Activated CD4-positive, alpha-beta T cell treated with anti-CD3 and anti-CD28 coated beads, Interleukin-2, amount 10 ng/mL, durations not matched to agents 24 days and 14 days (primary cell): ENCODE measurements at places on chromosomes 16 and 17. TPM values are rescaled to one million over a fixed set of nuclear protein-coding genes. Genes with fewer than 3 reads are reported as not detected.

The TBC1D3L gene
- 16.8 and 17.6 TPM in 2 replicates for total RNA-seq

The TEKT5 gene
- not detected in 2 replicates for total RNA-seq

The SLC9A5 gene
- 5.3 TPM in 2 replicates for total RNA-seq

The CSH2 gene
- not detected in 2 replicates for total RNA-seq

The NPIPA7 gene
- 7.5 and 8.0 TPM in 2 replicates for total RNA-seq

The PRAC2 gene
- total RNA-seq, result not detected in 2 replicates

The ANKFN1 gene
- total RNA-seq, result not detected in 2 replicates

The RTN4RL1 gene
- 1.1 and 1.2 TPM in 2 replicates for total RNA-seq

The THAP11 gene
- total RNA-seq, result 46.4 and 48.7 TPM in 2 replicates

- DNase-seq, result no peak
Observed at GRCh38 chr16:77592021-77592420, 130.3 kb upstream of the NUDT7 start.

GRCh38 chr16:67822511-67822910 is 15.8 kb downstream of the TSNAXIP1 start:
- no peak for DNase-seq

DNA sequence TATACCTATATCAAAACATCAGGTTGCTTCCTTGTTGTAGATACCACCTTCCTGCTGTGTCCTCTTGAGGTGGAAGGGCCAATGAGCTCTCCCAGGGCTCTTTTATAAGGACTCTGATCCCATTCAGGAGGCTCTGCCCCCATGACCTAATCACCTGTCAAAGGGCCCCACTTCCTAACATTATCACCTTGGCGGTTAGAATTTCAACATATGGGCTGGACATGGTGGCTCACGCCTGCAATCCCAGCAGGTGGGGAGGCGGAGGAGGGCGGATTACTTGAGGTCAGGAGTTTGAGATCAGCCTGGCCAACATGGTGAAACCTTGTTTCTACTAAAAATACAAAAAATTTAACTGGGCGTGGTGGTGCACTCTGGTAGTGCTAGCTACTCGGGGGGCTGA is 86.4 kb downstream of the HAPSTR1 start:
- DNase-seq, result no peak

GRCh38 chr17:78172249-78173051 is 4.1 kb downstream of the SYNGR2 start:
- DNase-seq, result peak; percentile 67

DNA sequence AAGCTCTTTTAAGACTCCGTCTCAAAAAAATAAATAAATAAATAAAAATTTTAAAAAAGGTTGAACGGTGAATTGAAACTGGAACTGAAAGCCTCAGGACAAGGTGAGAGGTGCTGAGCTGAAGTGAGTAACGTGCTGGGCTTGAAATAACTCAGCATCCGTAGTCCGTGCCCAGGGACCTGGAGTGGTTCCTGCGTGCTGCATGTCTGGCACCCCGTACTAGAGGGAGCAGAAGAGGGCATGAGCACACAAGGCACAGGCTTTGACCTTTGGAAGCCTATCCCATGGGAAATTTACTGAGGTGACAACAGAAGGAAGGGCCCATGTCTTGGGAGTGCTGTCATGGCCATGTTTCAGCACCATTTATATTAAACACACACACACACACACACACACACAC is 4.5 kb upstream of the MEIOB start:
- DNase-seq, result no peak

- no peak for DNase-seq
Observed at GRCh38 chr16:66485376-66485775, 58.3 kb downstream of the BEAN1 start.

DNA sequence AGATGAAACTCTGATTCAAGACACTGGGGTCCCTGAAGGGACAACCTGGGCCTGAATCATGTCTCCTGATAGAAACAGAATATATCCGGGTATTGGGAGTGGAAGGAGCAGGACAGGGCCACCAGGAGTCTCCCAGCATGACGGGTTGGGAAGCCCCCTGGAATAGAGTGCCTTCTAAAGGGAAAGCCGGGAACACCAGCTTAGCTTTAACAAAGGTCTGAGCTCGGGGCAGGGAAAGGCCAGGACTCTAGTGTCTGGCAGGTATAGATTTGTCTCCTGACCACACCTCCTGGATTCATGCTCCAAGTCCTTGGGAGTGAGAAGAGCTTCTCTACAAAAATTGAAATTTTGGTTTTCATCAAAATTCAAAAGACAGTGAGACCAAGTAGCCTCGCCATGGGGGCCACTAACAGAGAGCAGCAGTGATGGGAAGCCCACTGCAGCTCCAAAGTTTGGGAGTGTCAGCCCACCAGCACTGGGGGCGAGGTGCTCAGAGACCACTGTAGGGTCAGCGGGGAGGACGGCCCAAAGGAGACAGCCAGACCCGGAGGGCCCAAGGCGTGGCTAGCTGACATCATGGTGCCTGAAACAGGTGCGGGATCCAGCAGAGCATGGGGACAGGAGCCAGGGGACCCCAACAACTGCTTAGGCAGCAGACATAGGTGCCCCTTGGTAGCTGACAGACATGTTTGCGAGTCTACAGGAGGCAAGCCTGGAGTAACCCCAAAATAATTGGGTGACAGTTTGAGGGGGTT is 81.0 kb downstream of the C16orf78 start:
- no peak for DNase-seq

GRCh38 chr17:82544431-82545070 is 25.0 kb downstream of the FOXK2 start:
- no peak for DNase-seq

DNA sequence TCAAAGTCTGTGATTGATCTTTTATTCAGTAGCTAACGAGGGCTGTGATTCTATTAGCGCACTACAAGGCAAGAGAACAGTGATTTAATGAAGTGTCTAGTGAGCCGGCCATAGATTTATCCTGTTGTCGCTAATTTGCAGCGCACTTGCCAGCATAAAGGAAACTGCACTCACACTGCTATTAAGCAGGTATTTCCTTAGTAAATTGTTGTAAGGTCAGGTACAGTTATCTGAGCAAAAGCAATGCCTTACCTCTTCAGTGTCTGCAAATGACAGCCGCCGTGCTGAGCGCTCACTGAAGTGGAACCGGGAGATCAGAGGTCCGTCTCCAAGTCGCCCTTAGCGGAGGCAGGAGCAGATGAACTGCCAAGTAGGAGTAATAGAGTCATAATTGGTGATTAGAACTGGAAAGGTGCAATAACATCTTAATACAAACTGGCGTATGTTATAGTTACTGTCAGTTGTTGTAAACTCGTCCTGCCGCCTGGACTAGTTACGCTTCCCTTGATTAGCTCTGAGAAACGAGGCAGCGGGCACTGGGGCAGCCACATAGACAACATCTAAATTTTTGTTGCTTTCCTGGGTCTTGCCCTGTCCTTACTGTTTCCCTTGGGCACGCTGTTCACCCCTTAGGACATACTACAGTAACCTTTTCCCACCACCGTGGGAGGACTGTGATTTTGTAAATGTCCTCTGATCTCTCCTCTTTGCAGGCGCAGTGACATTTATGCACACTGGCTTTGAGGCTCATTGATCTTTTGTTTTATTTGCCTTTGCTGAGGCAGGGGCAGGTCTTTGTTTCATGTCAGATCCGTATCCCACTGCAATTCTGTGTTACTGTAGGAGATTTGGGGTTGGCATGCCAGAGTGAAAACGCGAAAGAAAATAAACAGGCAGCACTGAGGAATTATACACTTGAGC is 363.1 kb downstream of the WWOX start:
- DNase-seq, result no peak

GRCh38 chr17:68511254-68511670 is 968 bp upstream of the PRKAR1A start:
- DNase-seq, result no peak

GRCh38 chr16:30351001-30351441 is 4.1 kb downstream of the CD2BP2 start:
- no peak for DNase-seq

DNA sequence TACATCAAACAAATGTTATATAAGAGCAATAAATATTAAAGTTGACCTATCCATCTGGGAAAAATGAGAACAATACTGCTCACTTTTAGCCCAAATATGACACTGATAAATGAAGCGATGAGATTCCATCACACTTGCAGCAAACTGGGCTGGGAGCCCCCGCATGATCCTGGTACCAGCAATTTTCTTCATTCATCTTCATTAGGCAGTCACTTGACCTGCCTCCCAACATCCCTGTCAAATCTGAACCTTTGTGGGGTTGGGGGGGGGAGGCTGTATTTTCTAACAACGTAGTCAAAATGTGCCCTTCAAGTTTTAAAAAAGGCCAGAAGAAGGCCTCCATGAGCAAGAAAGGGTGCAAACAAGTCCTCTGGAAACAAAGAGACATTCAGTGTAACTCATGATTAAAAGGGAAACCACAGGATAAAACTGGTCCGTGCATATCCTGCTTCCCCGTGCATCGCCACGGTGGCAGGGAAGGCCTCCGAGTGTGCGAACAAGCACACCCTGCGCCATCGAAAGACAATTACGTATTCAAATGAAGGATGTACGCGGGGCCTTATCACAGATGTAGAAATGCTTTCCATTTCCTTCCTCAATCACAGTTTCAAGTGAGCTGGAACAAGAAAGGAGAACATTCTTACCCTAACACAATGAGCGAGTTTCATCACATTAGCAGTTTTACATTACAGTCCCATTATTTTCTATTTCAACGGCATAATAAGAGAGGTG is 48.4 kb downstream of the TOX3 start:
- DNase-seq, result no peak

DNA sequence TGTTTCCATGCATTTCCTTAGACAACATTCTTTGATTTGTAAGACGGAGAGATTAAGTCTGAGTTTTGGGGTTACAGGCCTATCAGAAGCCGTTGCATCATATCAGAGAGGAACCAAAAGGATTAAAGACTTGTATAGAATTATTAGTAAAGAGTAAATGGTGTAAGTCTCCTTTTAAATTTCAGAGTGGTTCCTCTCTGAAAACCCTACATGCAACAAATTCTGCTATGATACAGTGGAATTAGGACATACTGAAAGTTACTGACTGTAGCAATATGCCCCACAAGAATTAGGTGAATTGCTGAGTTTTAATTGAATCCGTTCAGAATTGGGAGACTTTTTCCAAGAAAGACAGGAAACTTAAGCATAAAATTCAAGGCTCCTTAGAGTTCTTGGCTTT is 221.6 kb downstream of the FTO start:
- no peak for DNase-seq

GRCh38 chr17:1173432-1174262 is 6.1 kb downstream of the ABR start:
- DNase-seq, result no peak

GRCh38 chr16:83023640-83024039 is 396.9 kb downstream of the CDH13 start:
- no peak for DNase-seq

DNA sequence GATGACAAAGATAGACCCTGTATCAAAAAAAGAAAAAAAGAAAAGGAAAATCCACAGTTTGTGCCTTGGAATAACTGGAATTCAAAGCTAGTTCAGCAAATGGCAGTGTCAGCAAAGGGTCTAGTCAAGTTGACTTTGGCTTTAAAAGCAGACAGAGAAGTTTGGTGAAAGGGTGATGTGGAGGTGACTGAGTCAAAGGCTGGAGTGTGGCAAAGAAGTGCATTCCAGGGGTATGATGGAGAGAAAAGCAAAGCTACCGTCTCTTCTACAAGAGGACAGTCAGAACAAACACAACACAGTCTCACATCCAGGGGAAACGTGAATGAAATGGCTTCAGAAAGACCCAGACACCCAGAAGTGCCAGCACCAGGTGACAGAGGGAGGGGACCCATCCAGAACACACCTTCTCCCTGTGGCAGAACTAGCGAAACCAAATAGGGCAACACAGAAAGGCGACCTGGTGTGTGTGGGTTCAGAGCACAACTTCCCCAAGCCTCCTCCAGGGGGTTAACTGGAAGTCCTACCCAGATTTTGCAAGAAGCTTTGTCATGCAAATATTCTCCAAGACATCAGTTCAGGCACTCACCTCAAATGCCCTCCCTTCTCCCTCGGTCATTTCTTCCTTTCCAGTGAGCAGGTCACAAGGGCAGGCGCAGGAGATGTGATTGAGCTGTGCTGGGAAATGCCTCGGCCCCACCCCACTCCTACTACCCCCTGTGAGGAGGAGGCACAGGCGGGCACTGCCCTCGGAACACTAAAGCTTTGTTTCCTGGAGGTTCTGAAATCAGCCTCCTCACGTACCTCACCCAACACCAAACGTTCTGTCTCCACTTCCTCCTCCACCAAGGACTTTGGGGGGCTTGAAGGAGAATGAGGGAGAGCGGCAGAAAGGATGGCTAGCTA is 481.9 kb downstream of the SOX9 start:
- DNase-seq, result no peak

DNA sequence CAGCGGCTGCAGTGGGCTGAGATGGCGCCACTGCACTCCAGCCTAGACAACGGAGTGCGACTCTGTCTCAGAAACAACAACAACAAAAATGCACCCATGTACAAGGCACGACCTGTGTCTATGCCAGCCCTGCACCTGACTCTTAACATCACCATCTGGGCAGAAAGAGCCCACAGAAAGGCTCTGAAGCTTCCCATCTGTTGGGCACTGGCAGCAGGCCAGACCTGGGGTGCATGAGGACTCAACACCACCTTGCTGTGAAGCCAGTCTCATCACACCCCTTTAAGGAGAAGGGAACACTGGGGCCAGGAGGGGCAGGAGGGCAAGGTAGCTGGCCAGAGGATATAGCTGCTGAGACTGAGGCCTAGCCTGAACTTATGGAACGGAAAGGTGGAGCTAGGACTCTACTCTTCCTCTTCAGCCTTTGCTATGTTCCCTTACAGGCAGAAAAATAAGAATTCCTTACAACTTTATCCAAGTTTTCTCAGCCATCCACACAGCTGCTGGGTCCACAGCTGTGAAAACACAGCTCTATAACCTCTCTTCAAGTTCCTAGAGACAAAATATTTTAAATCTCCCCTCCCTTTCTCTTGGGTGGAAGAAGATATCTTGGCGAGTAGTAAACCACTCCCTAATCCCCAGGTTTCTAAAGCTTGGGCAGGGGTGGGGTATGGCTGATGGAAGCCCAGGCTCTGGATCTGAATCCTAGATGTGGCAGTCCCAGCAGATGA is 2.8 kb downstream of the ELOB start:
- DNase-seq, result no peak

DNA sequence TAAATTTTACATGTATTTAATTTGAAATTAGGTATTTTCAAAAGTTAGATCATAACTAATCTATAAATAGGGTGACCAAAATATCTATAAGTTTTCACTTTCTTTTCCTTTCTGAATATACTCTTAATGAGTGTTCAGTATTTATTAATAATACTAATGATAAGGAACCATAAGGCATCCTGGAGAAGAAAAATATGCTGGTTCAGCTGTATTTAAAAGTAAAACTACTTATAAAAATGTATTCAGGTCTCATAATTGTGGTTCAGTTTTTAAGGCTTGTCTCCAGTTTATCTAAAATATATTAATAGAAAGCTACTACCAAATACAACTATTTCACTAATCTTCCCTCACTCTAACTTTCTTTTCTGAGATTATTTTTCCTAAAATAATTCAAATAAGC is 67.3 kb downstream of the HELZ start:
- no peak for DNase-seq

GRCh38 chr17:15185625-15185991 is 79.5 kb downstream of the PMP22 start:
- no peak for DNase-seq

DNA sequence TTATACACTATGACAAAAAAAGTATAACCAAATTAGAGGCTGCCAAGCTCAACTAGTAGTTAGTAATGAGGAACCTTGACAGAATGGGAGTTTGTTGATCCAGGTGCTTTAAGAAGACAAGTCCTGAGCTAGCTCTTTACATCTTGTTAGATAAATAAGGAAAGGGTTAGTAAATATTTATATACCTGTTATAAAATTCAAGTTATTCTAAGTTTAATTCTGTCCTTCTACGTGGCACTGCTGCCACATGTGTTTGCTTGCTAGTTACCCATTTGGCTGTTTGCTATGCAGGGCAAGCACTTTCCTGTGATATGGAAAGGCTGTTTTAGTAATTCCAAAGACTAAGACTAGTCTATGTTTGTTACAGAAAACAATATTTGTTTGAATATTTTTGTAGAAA is 180.5 kb downstream of the MYO1D start:
- DNase-seq, result no peak
